ENCODE measurements at places on chromosomes 16 and 17.

GRCh38 chr16:57131351-57131970 lies 39.1 kb downstream of the CPNE2 start:
- no peak for DNase-seq

DNA sequence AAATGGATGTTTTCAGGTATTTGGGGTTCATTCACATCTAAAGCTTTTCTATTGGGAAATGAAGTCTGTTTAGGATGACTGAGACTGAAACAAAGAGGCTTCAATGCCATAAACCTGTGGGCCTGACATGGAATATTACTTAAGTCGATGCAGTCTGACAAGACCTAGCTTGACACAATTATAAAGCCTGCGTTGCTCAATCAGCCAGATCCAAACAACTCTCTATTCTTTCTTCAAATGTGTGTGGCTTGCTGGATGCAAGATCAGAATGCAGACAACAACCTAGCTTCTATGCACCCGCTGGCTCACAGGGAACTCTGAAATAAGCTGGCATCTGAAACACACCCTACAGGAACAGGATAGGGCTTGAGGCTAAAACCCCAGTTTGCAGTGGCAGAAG lies 40.0 kb downstream of the RFFL start:
- no peak for DNase-seq

DNA sequence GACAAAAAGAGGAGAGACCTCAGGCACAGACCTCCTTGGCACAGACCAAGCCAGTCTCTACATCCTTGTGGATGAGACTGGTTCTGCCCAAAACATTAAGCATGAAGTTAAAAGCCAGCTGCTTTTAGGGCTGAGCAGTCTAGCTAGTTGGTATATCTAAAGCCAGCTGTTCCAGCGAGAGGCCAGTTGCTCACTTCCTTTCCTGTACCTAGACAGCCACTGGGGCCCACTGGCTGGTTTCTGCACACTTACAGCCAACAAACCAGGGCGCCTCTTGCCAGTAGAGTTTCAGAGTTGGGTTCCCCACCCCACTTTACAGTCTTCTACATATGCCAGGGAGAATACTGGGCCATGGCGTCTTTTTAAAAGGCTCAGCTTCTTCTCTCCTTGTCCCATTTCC lies 242.4 kb downstream of the ZFHX3 start:
- DNase-seq: no peak

DNA sequence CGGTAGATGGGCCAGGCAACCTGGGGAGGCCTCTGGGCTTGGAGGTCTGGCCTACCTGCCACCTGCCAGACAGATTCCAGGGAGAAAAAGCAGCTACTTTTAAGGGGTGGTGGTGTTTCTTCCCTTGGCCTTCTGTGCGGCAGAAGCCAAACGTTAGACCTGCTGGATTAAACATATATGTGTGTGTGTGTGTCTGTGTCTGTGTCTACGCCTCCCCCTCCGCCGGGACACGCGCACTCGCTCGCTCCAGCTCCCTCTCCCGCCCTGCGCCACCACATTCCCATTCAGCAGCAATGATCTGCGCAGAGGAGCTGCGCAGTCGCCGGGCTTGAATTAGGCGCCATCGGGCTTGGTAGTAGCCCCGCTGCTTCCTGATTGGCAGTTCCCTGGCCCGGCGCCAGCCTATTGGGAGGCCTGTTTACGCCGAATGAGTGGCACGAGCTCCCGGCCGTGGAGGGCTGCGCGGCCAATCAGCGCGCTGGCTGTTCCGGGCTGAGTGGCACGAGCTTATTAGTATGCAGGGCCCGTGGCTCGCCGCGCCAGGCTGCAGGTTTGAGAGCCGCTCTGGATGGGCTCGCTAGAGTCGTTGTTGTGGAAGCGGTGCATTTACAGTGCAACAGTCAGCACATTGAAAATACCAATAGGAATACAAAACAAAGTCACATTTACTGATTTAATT lies at the start of gene BAHCC1:
Gene BAHCC1, plus strand, starts transcription at position 537 of the 679 bp plus-strand sequence. CDS start 4,283 bp downstream, outside the sequence.
- DNase-seq: peak; percentile 65

- DNase-seq: no peak
Measured at GRCh38 chr17:76500074-76500746, 1.0 kb downstream of the RHBDF2 start.

DNA sequence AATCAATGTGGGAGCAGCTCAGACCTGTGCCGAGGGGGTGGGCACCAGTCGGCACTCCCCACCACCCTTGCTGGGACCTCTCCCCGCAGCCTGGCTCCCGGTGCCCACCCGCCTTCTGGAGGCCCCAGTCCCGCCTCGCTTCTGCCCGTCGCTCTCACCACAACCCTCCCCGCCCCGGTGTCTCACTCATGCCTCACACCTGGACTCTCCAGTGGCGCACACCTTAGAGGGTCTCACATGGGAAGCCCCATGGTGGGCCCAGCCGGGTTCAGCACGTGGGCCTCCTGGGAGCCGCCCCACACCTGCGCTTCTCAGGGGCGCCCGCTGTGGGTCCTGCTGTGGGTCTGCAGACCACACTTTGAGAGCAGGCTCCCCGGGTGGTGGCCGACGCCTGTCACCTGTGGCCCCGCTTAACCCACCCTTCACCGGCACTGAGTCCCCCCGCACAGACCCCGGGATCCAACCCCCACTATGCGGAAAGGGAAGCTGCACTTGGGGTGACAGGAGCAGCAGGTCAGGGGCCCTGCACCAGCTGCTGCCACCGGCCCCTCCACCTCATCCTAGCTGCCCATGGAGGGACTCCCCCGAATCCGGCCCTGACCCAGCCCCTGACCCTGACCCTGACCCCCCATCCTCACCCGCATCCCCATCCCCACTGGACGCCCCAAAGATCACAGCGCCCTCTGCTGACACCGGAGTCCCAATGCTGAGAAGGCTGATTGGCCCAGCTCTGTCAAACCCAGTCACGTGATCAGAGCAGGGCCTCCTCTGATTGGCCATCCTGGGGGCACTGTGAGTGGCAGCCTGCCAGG lies 27.4 kb upstream of the SLC38A10 start:
- DNase-seq: peak; percentile 27

DNA sequence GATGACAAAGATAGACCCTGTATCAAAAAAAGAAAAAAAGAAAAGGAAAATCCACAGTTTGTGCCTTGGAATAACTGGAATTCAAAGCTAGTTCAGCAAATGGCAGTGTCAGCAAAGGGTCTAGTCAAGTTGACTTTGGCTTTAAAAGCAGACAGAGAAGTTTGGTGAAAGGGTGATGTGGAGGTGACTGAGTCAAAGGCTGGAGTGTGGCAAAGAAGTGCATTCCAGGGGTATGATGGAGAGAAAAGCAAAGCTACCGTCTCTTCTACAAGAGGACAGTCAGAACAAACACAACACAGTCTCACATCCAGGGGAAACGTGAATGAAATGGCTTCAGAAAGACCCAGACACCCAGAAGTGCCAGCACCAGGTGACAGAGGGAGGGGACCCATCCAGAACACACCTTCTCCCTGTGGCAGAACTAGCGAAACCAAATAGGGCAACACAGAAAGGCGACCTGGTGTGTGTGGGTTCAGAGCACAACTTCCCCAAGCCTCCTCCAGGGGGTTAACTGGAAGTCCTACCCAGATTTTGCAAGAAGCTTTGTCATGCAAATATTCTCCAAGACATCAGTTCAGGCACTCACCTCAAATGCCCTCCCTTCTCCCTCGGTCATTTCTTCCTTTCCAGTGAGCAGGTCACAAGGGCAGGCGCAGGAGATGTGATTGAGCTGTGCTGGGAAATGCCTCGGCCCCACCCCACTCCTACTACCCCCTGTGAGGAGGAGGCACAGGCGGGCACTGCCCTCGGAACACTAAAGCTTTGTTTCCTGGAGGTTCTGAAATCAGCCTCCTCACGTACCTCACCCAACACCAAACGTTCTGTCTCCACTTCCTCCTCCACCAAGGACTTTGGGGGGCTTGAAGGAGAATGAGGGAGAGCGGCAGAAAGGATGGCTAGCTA lies 481.9 kb downstream of the SOX9 start:
- DNase-seq: no peak

DNA sequence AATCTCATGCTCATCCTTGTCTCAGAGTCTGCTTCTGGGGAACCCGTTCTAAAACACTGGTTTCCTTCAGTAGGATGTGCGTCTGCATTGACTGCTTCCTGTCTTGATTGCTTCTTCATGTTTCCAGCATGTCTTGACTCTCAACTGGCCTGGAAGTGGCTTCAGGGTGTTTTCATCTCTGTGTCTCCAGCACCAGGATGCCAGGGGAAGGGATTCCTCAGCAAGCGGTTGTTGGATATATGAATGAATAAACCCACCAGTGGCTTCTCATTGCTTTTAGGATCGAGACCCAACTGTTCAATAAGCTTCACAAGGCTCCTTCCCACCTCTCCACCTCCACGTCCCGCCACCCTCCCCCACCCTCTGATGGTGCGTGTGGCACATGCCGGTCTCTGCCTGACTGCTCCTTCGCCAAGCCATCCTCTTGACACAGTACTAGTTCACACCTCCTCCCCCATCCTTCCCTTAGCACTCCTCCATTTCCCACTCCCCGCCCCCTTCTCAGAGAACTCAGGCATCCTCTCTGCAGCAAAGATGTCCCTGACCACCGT lies 14.1 kb upstream of the TNS4 start:
- DNase-seq: peak; percentile 63

GRCh38 chr16:84930298-84931106 lies 80.8 kb downstream of the ZDHHC7 start:
- DNase-seq: no peak

DNA sequence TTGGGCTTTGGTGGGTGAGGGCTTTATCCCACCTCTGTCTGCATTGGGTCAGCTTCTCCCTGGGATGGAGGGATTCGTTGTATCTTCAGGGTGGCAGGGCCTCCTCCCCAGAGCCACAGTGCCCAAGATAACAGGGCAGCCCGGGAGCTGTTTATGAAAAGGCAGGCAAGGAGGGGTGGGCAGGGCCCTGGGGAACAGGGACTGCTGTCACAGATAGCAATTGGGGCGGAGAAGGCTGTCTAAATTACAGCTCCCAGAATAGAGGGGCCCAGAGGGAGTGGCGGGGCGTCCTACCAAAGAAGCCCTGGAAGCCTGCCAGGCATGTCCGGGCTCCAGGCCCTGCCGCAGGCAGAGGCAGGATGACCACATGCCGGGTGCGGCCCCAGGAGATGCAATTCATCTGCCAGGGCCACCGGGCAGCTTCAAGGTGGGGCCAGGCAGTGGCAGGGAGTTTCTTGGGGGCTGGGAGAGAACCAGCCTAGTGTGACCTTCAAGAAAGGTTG lies 18.8 kb upstream of the PHOSPHO1 start:
- DNase-seq: no peak

DNA sequence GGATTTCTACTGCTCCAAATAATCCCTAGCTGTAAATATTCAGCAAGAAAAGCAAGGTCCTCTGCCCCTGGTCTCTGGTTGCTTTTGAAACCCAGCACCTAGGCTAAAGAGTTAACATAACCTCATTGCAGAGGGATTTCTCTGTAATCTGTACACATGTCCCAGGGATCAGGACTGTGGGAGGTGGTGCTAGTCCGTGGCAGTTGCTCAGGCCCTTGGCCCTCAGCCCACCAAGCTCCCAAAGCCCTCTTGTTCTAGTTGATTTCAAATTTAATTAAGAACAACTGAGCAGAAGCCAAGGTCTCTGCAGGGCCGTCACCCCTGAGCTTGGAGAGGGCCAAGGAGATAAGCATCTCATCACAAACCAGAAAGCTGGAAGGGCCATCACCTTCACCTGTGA lies 181.1 kb downstream of the SOX9 start:
- DNase-seq: no peak

- DNase-seq: no peak
Measured at GRCh38 chr16:57624044-57624688, 4.3 kb upstream of the ADGRG1 start.

GRCh38 chr17:8056232-8056975 lies 17.5 kb downstream of the ALOX15B start:
- DNase-seq: no peak

- no peak for DNase-seq
Measured at GRCh38 chr16:28324235-28324886, 32.0 kb downstream of the SBK1 start.

All from central memory CD4-positive, alpha-beta T cell (primary cell).